ENCODE measurements at places on chromosomes 2 and 18.

DNA sequence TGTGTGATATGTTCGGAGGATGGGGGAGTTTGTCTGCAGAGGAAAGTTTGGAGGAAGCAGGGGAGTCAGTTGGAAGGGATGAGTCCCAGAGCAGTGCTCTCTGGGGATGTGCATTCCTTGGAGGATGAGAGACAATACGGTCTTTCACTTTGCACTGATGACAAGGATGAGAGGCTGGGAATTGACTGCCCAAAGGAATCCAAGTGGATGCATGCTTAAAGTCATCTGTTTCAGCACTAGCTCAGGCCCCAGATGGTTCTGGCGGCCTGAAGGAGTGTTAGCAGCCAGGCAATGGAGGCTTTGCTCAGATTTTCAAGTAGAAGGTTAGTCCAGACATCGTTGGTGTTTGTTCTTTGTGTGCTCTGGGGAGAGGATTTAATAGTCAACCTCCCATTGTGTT is 100.2 kb downstream of the CRIM1 start:
- no peak for DNase-seq

- DNase-seq, result no peak
Observed at GRCh38 chr2:207066166-207066565, 99.6 kb downstream of the KLF7 start.

DNA sequence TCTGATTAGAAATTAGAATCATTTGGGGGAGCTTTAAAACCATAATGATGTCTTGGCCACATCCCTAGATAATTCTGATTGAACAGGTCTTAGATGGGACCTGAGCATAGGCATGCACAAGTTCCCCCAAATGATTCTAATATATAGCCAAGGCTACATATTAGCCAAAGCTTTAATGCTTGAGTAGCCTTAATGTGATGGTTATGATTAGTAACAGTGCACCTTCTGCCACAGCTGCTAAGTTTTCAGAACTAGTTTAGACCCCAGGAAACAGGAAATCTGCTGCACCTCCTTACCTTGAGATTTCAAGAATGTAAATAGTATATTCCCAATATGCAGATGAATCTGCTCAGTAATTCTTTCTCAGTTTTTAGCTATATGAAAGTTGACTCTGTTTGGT is 119.8 kb downstream of the PTPN4 start:
- DNase-seq, result no peak

DNA sequence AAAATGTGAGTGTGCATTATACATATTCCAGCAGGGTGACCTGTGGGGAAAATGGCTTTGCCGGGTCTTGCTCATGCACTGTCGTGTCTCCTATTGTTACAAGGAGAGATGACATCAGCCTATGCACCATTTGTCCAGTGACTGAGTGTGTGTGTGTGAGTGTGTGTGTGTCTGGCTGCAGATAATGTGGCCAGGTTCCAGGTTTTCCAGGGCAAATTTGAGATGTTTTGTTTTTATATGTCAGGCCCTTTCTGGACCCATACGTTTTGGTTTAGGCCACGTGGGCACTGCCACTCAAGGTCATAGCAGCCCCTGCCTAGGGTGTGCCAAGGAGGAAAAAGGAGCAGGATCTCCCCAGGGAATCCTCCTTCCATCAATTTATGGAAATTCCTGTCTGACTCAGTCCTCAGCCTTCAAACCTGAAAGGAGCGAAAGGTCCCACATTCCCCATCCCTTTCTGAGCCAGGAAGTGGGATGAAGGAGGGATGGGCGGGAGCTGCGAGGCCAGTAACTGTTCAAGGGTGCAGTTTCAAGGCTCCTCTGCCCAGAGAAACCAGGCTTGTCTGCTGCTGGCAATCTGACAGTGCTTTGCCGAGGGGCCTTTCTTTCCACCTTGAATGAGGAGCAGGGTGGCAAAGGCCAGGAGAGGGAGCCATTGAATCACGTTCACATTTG is 93.0 kb upstream of the SMAD2 start:
- no peak for DNase-seq

GRCh38 chr2:170084820-170085491 is 93.0 kb upstream of the MYO3B start:
- DNase-seq, result no peak

DNA sequence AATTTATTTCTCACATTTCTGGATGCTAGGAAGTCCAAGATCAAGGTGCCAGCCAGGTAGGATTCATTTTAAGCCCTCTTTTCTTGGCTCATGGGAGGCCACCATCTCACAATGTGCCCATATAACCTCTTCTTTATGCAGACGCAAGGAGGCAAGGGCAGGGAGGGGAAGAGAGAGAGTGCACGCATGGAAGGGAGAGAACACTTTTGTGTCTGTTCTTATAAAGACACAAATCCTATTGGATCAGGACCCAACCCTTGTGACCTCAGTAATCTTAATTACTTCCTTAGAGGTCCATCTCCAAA is 32.5 kb downstream of the CMPK2 start:
- no peak for DNase-seq

DNA sequence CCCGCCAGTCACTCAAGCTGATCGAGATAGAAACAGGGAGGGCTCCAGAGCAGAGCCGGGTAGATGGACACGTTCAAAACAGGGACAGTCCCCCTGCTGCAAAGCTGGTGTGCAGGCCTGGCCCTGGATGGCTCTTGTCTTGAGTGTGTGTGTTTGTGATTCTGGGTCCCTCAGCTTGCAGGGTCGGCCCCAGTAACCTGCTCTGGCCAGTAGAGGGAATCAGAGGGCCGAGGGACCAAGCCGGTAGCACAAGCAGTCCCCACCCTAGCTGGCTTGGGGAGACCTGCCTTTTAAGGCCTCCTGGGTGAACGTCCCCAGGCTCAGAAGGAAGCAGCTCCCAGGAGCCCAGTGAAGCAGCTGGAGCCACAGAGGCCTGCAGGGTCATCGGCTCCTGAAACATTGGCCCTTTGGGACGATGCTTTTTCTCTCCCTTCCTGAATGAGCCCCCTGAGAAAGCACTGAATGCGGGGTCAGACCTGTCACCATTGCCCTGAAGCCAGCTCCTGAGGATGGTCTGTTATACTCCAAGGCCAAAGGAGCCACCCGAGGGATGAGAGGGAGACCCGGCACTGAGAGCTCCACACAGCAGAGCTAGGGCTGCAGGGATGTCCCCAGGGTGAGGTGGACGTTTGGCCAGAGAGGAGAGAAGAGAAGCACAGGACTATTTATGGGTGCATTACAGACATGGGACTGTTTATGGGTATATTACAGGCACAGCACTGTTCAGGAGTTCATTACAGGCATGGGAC is 15.4 kb upstream of the MLPH start:
- peak; percentile 18 for DNase-seq

DNA sequence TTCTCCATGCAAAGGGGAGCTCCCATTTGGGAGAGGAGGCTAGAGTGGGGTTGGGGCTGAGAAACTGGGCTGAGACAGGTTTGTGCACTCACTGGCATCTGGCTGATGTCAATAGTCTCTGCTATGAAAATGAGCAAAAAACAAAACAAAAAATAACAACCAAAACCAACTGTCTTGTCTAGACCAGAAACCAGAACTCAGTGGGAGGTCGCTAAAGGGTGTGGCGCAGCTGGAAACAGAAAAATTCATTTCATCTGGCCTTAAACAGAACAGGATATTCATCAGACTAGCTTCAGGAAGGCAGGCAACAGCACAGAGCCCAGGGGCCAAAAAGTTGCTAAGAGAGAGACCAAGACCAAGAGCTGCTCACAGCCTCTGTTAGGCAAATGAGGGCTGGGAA is 126.1 kb downstream of the THNSL2 start:
- DNase-seq, result no peak

DNA sequence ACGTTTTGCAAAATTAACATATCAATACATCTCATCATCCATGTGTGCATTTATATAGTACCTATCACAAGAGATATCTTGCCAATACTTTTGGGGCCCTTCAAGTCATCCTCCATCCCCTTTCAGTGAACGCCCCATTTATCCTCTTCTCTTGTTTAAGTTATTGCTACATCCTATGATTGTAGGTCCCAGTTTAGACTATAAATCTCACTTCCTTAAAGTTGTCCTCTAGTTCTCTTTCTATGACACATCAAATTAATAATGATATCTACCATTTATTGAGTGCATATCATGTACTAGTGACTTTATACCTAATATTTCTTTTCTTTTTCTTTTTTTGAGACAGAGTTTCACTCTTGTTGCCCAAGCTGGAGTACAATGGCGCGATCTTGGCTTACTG is 28.8 kb upstream of the FBXO11 start:
- no peak for DNase-seq

GRCh38 chr2:191245046-191245868 is at the start of gene MYO1B:
TSS of gene MYO1B (plus strand) at chr2:191245404. CDS start at chr2:191276896, 31,492 bp downstream.
- peak; percentile 24 for DNase-seq

- no peak for DNase-seq
Observed at GRCh38 chr18:58140387-58141325, 96.6 kb downstream of the NEDD4L start.

- DNase-seq, result no peak
Observed at GRCh38 chr2:53880756-53881155, 21.0 kb upstream of the GPR75 start.

GRCh38 chr18:41940506-41941215 is 14.4 kb upstream of the PIK3C3 start:
- DNase-seq, result no peak

- DNase-seq, result peak; percentile 46
Observed at GRCh38 chr2:8682719-8683667, 1.1 kb downstream of the ID2 start.

- DNase-seq, result no peak
Observed at GRCh38 chr2:152594022-152594766, 123.1 kb downstream of the PRPF40A start.

DNA sequence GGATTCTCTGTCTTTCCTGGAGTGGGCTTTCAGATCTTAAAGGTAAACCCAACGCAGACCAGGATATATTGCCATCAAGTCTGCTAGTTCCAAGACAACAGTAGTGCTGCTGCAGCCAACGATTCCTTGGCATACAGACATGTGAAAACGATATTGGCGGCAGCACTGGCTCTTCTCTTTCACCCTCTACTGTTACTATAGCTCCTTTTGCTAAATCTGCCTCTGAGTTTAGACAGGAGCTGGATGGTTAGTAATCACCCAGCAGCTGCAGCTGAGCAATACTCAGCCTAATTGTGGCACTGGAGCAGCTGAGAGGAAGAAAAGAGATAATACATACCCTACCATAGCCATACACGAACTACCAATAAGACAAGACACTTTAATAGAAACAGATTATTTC is 4.0 kb downstream of the YES1 start:
- no peak for DNase-seq
